ENCODE measurements at places on chromosomes 16 and 17.

GRCh38 chr16:53482123-53482522, 20.9 kb downstream of the AKTIP start:
- no peak for DNase-seq
- H3K36me3 ChIP-seq, result no peaks in the 10 kb centered on the region
- no peaks in the 10 kb centered on the region for H3K4me1 ChIP-seq
- no peaks in the 10 kb centered on the region for H3K27me3 ChIP-seq
- no peak overlapping the region for H3K4me3 ChIP-seq

DNA sequence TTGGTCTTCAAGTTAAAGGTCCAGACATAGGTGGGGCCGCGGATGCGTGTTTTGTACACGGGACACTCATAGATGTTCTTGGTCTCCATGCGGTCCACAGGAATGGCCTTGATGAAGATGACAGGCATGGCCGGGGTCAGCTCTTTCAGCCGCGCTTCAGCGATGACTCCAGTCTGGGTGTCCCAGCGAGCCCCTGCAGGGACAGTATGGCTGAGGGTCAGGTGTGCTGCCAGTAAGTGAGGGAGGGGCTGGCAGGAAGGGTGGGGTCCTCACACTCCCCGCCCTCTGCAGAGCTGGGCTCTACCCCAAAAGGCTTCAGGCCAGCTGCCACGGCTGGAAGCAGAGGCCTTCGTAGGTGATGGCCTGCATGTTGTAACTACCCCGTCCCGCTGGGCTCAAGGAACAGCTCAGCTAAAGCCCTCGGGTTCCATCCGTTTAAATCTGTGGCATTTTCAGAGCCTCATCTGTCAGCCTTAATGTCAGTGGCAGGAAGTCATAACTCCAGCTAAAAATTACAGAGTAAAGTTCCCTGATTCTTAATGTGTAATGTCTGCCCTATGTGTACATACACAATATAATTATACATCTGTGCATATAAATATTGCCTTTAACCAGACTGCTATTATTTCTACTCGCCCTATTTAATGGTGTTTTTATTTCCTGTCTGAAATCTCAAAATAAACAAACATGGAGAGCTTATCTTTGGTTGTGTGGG, 45.7 kb downstream of the PGS1 start:
- H3K4me1 ChIP-seq, result no peaks in the 10 kb centered on the region
- H3K27ac ChIP-seq, result no peak overlapping the region
- no peak for DNase-seq
- H3K4me3 ChIP-seq, result no peak overlapping the region
- H3K36me3 ChIP-seq, result no peaks in the 10 kb centered on the region

DNA sequence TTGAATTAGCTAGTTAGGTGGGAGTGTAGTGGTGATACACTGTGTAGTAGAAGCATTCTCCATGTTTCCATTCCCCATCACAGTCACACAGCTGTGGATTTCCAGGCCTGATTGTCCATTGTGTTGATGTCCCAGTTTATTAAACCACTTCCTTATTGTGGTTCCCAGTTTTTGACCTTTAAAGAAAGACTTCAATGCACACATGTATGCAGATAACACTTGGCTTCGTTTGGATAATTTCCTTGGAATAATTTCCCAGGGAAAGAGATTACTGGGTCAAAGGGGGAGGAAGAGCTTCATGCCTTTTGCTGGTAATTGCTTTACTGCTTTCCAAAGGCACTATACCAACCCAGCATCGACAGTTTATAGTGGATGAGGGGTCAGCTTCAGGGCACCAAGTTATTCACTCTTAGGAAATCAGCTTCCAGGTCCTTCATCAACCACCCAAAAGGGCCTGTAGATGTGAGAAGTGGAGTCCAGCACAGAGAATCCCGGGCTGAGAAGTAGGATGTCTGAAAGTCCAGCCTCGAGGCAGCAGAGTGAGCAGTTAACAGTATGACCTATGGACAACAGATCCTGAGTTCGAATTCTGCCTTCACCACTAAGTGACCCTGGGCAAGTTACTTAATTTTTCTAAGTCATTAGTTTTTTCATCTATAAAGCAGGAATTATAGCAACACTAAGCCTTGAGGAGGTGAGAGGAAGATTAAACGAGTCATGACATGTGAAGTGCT, 31.3 kb upstream of the TNS4 start:
- H3K4me1 ChIP-seq, result peaks cover 33% of the 10 kb centered on the region
- H3K36me3 ChIP-seq, result no peaks in the 10 kb centered on the region
- no peak overlapping the region for H3K4me3 ChIP-seq
- H3K27me3 ChIP-seq, result no peaks in the 10 kb centered on the region
- H3K27ac ChIP-seq, result no peak overlapping the region
- DNase-seq, result no peak

GRCh38 chr17:49201481-49201927, 8.9 kb downstream of the GNGT2 start:
- no peak overlapping the region for H3K27ac ChIP-seq
- H3K36me3 ChIP-seq, result no peaks in the 10 kb centered on the region
- H3K4me3 ChIP-seq, result no peak overlapping the region
- H3K4me1 ChIP-seq, result no peaks in the 10 kb centered on the region

DNA sequence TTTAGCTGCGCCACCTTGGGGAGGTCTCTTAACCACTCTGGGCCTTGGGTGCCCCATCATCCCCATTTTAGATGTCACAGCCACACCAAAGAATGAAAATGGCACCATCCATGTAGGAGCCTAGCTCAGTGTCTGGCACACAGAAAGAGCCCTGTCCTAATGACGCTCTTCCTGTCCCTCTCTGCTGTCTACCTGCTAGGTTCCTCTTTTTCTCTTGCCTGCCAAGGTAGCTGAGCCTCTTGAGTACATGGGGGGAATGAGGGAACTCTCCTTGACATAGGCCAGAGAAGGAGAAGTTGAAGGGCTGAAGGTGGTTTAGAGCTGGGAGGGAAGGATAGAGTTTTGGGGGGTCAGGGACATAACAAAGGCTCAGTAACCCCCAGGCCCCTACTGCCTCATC, 1.8 kb downstream of the RUNDC3A start:
- no peaks in the 10 kb centered on the region for H3K36me3 ChIP-seq
- DNase-seq, result no peak
- no peaks in the 10 kb centered on the region for H3K27me3 ChIP-seq
- H3K4me3 ChIP-seq, result no peak overlapping the region

DNA sequence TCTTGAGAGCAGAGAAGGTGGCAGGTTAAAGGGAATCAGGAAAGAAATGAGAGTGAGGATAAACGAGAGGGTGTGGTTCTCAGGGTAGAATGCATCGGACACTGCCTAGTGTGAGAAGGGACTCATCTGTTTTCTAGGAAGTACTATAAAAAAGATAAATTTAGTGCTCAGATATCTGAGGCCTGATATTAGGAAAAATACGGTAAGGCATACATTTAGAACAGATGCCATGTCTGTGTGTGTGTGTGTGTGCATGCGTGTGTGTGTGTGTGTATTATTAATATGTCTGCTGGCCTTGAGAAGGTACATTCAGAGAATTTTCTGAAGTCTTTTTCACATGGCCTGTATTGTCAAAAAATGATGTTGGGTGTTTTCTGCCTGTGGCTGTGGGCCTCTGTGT, 414.8 kb downstream of the MAF start:
- no peak for DNase-seq
- H3K27ac ChIP-seq, result no peak overlapping the region
- no peak overlapping the region for H3K4me3 ChIP-seq
- H3K27me3 ChIP-seq, result no peaks in the 10 kb centered on the region
- no peaks in the 10 kb centered on the region for H3K36me3 ChIP-seq

- H3K4me1 ChIP-seq, result peaks cover 9% of the 10 kb centered on the region
- H3K4me3 ChIP-seq, result no peak overlapping the region
- H3K27ac ChIP-seq, result no peak overlapping the region
- DNase-seq, result no peak
- no peaks in the 10 kb centered on the region for H3K36me3 ChIP-seq
- no peaks in the 10 kb centered on the region for H3K27me3 ChIP-seq
These were observed 3.8 kb downstream of the CPNE2 start for GRCh38 chr16:57096192-57096591.

DNA sequence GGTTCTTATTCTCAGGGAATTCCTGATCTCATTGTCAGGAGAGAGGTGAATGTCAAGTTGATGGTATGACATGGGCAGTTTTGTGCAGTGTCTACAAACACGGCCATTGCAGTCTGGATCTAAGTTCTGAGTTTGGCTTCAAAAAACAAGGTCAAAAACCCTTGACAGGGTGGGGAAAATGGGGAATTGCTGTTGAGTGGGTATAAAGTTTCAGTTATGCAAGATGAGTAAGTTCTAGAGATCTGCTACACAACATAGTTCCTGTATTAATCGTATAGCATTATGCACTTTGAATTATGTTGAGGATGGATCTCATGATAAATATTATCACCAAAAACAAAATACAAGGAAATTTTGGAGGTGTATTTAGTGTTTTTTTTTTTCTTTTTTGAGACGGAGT, 36.6 kb upstream of the CARMIL2 start:
- no peaks in the 10 kb centered on the region for H3K36me3 ChIP-seq
- H3K27me3 ChIP-seq, result no peaks in the 10 kb centered on the region
- DNase-seq, result no peak

DNA sequence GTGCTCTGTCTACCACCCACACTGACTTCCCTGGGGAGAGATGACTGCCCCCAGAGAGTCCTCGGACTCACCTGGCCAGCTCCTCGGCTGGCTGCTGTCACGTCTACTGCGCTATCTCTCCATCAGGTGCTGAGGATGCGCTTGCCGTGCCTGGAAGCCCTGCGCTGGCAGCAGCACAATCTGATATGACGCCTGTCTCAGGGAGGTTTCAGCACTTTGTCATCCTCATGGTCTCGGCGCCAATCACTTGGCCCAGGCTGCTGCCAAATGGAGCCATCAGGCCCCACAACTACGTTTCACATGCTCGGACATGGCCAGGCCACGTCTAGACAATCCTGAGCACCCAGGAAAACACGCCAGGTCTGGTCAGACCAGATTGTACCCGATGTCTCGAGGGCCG, 46.7 kb downstream of the FOXL1 start:
- no peak overlapping the region for H3K4me3 ChIP-seq
- H3K27me3 ChIP-seq, result no peaks in the 10 kb centered on the region
- no peaks in the 10 kb centered on the region for H3K36me3 ChIP-seq
- no peak for DNase-seq
- no peaks in the 10 kb centered on the region for H3K4me1 ChIP-seq
- no peak overlapping the region for H3K27ac ChIP-seq

- H3K4me3 ChIP-seq, result no peak overlapping the region
- no peak for DNase-seq
- H3K27ac ChIP-seq, result no peak overlapping the region
- H3K27me3 ChIP-seq, result no peaks in the 10 kb centered on the region
- H3K36me3 ChIP-seq, result no peaks in the 10 kb centered on the region
These were observed 93.4 kb upstream of the CBX4 start for GRCh38 chr17:79932451-79933306.

GRCh38 chr17:47896672-47897490, 845 bp downstream of the SP2 start:
- H3K4me1 ChIP-seq, result peaks cover 22% of the 10 kb centered on the region
- H3K27ac ChIP-seq, result peak overlapping the region; percentile 100
- no peaks in the 10 kb centered on the region for H3K36me3 ChIP-seq
- H3K27me3 ChIP-seq, result no peaks in the 10 kb centered on the region

GRCh38 chr17:40371261-40371929, 6.9 kb upstream of the GJD3 start:
- no peak overlapping the region for H3K4me3 ChIP-seq
- no peaks in the 10 kb centered on the region for H3K4me1 ChIP-seq
- no peaks in the 10 kb centered on the region for H3K36me3 ChIP-seq
- H3K27me3 ChIP-seq, result no peaks in the 10 kb centered on the region
- H3K27ac ChIP-seq, result no peak overlapping the region
- no peak for DNase-seq

- H3K27ac ChIP-seq, result no peak overlapping the region
- DNase-seq, result no peak
- H3K27me3 ChIP-seq, result no peaks in the 10 kb centered on the region
- no peak overlapping the region for H3K4me3 ChIP-seq
- no peaks in the 10 kb centered on the region for H3K36me3 ChIP-seq
- no peaks in the 10 kb centered on the region for H3K4me1 ChIP-seq
These were observed 19.1 kb upstream of the ZNF594 start for GRCh38 chr17:5210614-5211252.
